Activated CD4-positive, CD25-positive, alpha-beta regulatory T cell treated with anti-CD3 and anti-CD28 coated beads, Interleukin-2, amount 50 U/mL, for 24 hours (primary cell): ENCODE measurements at places on chromosomes 11 and 22.
A peak's percentile ranks its signal among the peaks of the same experiment; 100 is the strongest.

GRCh38 chr11:121766991-121767390 lies 314.2 kb upstream of the SORL1-AS1 start:
- no peak for ATAC-seq

GRCh38 chr11:14954581-14954980 lies 17.6 kb downstream of the CALCA start:
- ATAC-seq: no peak

GRCh38 chr11:76232026-76232665 lies 25.8 kb upstream of the WNT11 start:
- no peak for ATAC-seq

DNA sequence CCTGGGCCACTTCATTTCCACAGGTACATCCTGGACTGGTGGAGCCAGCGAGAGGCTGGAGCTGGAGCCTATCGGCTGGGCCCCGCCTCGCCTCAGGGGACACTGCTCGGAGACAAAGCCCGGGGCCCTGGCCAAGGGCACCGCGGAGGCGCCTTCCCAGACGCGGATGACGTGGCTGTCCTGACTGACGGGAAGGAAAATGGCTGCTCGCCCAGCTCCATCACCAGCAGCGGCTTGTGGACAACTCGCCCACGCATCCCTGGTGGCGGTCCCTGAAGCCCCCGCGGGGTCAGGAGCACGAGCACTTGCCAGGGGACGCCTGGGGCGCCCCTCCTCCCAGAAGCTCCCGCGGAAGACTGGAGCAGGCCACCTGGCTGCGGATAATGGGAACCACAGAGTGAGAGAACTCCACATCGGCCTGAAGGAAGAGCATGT lies 49.6 kb downstream of the CECR2 start:
- ATAC-seq: no peak

GRCh38 chr22:28899199-28899853 lies 16.0 kb downstream of the ZNRF3 start:
- ATAC-seq: peak; percentile 59

GRCh38 chr11:17165247-17165890 lies 42.4 kb downstream of the PIK3C2A start:
- ATAC-seq: no peak

GRCh38 chr11:66868726-66869566 lies 12.1 kb downstream of the LRFN4 start:
- peak; percentile 91 for ATAC-seq

DNA sequence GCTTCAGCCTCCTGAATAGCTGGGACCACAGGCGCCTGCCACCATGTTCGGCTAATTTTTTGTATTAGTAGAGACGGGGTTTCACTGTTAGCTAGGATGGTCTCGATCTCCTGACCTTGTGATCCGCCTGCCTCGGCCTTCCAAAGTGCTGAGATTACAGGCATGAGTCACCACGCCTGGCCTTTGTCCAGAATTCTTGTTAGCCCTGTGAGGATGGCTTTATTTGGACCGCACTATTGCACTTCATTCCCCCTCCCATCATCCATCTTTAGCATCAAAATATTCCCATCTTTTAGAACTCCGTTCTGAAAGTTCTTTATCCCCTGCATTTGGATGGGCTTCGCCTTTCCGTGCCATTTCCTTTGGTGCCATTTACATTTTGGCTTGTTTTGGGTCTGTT lies 2.6 kb downstream of the SAMM50 start:
- ATAC-seq: no peak

- no peak for ATAC-seq
These were observed 18.1 kb upstream of the NCAM1 start for GRCh38 chr11:112942966-112943643.

- ATAC-seq: no peak
These were observed 57.0 kb upstream of the RBFOX2 start for GRCh38 chr22:36085476-36086169.

DNA sequence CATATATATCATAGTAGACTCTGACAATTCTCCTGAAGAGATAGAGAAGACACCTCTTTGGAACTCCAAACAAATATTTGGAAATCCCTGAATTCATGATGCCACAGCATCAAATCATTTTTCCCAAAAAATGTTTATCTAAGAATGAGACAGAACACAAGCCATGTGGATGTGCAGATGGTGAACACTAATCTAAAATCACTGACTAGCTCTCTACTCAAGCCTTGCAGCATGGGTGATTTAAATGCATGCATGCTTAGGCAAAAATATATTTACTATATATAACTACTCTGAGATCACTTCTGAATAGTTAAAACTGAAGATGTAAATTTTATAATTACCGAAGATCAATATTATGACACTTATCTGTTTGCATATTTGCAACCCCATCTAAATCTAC lies 289.9 kb downstream of the GUCY1A2 start:
- ATAC-seq: no peak

DNA sequence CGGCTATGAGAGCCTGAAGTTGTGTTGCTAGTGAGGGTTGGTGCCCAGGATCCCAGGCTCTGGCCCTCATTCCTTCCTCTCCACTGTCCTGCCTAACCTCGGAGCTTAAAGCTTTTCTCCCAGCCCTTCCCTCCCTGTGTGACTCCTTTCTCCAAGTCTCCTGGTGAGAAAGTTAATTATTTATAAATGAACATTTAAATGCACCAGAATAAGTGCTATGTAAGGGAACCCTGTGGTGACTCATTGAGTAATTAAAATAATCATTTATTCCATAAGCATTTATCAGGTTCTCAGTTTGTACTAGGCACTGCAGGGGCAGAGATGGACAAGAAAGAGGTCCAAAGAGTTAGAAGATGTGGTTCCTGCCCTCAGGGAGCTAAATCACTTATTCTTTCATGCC lies 89.1 kb upstream of the ISX start:
- no peak for ATAC-seq

GRCh38 chr11:9626496-9627394 lies 37.1 kb upstream of the SWAP70 start:
- ATAC-seq: no peak

GRCh38 chr22:30934053-30934452 lies 34.5 kb downstream of the MORC2 start:
- no peak for ATAC-seq

DNA sequence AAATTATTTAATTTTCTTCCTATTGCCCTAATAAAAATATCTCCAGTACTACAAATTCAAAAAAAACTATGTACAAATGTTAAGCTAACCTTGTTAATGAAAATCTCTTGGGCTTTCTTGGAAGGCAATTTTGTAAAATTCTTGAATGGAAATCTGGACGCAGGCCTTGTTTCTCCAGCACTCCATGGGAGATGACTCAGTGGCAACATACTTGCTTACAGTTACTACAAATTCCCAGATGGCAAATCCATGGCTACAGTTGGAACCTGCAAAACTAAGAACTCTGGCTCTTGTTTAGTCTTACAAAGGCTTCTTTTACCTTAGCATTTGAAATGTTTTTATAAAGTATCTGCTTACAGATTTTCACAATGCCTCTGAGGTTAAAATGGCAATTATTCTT lies 725.2 kb downstream of the DLG2 start:
- no peak for ATAC-seq

DNA sequence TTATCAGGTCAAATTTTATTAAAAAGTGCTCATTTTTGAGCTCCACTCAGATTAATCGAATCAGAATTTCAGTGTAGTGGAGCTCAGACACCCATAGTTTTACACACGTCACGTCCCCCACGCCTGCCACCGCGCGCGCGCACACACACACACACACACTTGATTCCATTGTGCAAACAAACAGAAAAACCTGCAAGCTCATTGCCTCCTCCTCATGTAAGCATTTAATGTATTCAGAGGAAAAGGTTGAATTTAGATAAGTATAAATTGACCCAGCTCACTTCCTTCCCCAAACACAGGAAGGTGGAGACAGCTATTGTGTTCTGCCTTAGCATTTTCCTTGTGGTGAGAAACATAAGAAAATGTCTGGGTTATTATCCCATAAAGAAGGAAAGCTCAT lies 336.7 kb downstream of the LUZP2 start:
- no peak for ATAC-seq

- no peak for ATAC-seq
These were observed 1.2 kb downstream of the DDX17 start for GRCh38 chr22:38504731-38505540.

DNA sequence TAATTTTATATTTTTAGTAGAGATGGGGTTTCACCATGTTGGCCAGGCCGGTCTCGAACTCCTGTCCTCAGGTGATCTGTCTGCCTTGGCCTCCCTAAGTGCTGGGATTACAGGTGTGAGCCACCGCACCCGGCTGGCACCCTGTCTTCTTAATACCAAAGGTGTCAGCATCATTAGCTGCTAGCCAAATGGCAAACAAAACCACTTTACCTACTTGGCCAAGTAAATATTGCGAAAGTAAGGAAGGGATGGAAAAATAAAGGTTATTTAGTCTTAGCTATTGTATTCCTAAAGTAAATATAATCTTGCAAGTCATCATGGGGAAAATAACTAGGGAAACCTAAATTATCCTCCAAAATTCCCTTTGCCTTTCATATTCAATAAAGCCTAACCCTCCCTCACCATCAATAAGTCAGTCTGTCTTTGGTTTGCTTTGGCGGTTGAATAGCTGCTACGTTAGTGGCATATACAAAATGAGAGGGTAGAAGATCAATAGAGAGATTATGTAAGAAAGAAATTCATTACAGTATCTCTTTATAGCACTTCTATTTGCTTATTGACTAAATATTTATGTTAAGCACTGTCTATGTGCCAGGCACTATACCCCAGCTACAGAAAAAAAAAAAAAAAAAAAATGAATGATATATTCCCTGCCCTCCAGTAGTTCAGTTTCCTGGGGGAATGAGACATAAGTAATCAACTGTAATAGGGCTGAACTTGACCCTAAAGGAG lies 40.2 kb upstream of the CFAP300 start:
- ATAC-seq: no peak

GRCh38 chr22:24736526-24737053 lies 37.9 kb downstream of the PIWIL3 start:
- ATAC-seq: no peak

DNA sequence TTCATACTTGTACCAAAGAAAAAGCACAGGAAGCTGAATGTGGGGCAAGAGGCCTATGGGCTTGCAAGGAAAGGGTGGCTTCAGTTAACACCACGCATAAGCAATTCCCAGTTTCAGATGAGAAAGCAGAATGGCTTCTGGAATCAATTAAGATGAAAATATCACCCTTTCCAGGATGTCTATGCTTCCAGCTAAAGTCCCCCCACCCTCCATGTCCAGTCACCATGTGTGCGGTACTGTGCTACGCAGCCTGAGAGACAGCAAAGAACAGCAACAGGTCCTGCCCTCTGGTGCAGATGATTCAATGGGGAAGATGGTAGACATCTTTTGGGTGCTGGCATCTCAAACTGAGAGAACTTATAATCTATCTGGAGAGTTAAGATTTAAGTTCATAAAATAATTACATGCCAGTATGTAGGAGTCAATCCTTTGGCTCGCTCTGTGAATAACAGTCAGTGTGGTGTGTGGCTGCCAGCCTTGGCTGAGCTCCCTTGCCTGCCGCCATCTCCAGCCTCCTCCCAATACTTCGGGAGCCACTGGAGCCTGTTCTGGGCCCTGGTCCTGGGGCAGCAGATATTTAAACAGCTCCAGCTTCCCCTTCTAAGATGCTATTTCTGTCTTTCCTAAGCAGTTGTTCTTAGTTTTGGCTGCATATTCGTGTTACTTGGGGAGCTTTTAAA lies 44.5 kb downstream of the ME3 start:
- ATAC-seq: no peak

GRCh38 chr11:38130976-38131375 lies 1532.9 kb upstream of the RAG2 start:
- ATAC-seq: no peak

DNA sequence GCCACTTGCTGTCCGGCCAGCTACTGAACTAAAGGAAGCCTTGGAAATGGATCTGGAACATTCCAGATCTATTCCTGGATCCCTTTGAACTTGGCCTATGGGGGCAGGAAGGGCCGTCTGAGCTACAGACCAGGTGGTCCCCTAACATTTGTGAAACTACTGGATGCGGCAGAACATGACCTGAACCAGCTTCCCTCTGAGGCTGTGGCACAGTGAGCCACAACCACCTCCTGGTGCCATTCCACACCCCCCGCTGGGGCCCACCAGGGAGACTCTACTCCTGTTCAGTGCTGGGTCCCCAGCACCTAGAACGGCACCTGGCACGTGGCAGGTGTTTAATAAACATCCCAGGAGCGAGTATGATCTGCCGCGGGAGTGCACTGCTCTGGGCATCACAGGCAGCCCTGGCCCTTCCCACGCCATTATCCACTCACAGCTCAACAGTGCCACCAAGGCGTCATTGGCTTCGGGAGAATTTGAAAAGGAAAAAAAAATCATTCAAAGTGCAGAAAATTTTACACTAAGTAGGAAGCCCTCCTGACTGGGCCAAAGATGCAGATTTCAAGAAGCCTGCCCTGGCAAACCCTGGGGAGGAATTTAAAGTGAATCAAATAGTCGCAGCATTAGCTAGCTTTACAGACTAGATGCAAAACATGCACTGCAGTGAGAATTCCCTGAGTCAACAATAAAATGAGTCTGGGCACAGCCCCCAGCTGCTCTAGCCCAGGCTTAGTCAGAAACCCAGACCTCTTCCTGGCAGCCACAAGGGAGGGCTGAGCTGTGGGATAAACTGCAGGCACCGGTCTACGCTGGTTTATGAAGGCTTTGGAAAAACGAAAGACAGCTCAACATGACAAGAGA lies 14.3 kb upstream of the EFCAB6 start:
- ATAC-seq: no peak

GRCh38 chr11:72890881-72891280 lies 76.7 kb downstream of the ATG16L2 start:
- ATAC-seq: no peak

DNA sequence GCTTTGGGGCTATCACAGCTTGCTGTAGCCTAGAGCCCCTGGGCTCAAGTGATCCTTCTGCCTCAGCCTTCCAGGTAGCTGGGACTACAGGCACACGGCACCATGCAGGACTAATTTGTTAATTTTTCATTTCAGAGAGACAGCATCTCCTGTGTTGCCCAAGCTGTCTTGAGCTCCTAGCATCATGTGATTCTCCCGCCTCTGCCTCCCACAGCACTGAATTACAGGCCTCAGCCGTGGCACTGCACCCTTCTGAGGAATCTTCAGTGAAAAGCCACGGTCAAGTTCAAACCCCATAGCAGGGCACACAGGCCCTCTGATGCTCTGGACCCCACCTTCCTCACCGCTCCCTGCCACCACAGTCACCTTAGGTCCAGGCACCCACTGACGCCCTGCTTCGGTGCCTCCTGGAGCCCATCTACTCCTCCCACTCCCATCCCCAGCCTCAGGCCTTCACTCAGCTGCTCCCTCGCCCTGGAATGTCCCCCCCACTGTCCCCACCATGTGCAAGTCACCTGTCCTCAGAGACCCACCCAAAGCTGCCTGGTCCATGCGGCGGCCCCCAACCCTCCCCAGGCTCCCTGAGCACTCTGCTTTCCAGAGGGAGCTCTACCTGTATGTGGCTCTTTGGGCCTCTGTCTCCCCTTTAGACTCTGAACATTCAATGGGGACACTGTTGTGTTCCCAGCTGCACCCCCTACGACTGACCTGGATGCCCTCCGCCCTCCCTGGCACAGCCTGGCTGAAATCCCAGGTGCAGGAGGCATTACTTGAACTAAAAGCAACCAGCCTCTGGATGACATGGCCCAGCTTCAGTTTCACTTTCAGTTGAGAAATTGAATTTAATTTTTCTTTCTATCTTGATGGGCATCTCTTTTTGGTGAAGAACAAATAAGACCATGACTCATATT lies 1.6 kb downstream of the APOL2 start:
- ATAC-seq: peak; percentile 41

GRCh38 chr22:20405931-20406685 lies 12.2 kb downstream of the ZNF74 start:
- no peak for ATAC-seq
